ENCODE measurements at places on chromosomes 16 and 17.

GRCh38 chr17:44997733-44998520 is 29.8 kb upstream of the C1QL1 start:
- H3K4me1 ChIP-seq = no peaks in the 10 kb centered on the region
- no peak overlapping the region for H3K27ac ChIP-seq
- peaks cover 2% of the 10 kb centered on the region for H3K27me3 ChIP-seq
- no peaks in the 10 kb centered on the region for H3K36me3 ChIP-seq
- DNase-seq = no peak
- H3K4me3 ChIP-seq = no peak overlapping the region

GRCh38 chr17:34307110-34307509 is 12.1 kb upstream of the CCL8 start:
- no peak overlapping the region for H3K27ac ChIP-seq
- no peaks in the 10 kb centered on the region for H3K4me1 ChIP-seq
- no peak for DNase-seq
- no peaks in the 10 kb centered on the region for H3K36me3 ChIP-seq
- no peak overlapping the region for H3K4me3 ChIP-seq

- H3K27me3 ChIP-seq = no peaks in the 10 kb centered on the region
- no peaks in the 10 kb centered on the region for H3K36me3 ChIP-seq
- H3K27ac ChIP-seq = no peak overlapping the region
- DNase-seq = no peak
- H3K4me1 ChIP-seq = peaks cover 16% of the 10 kb centered on the region
Measured at GRCh38 chr17:20994779-20995149, 48.0 kb downstream of the USP22 start.

DNA sequence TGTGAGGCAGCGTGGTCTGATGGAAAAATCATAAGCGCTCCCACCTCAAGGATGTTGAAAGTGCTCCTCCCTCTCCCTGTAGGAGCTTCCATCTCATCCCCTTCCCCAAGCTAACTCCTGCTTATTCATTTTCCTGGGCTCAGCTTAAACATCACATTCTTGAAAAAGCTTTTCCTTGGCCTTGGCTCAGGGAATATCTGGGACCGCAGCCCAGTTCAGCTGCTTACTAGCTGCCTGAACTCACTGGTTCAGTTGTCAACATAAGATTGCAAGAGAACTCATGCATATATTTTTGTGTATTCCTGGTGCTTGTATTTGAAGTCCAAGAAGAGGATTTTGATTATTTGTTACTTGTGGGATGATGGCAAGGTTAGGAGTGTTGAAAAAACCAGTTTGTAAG is 91.5 kb downstream of the UTP18 start:
- H3K4me3 ChIP-seq = no peak overlapping the region
- no peaks in the 10 kb centered on the region for H3K27me3 ChIP-seq
- no peak for DNase-seq

DNA sequence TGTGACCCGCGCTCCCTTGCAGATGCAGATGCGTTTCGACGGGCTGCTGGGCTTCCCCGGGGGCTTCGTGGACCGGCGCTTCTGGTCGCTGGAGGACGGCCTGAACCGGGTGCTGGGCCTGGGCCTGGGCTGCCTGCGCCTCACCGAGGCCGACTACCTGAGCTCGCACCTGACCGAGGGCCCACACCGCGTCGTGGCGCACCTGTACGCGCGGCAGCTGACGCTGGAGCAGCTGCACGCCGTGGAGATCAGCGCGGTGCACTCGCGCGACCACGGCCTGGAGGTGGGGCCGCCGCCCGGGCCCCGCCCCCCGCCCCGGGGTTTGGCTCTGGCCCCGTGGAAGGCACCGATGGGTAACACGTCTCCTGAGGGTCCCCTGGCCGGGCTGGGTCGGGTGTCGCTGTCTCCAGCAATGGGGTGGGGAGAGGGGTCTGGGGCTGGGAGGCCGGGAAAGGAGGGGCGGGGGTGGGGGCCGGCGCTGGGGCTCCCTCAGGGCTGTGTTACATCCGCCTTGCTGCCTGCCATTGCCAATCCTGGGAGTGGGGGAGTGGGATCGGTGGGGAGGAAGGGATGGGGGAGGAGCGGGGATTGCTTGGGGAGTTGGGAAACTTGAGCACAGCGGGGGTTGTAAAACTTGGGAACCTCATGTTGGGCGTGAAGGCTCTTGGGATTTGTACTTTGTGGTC is 737 bp downstream of the NUDT16L1 start:
- peak; percentile 66 for DNase-seq
- peak overlapping the region; percentile 93 for H3K27ac ChIP-seq
- peak overlapping the region; percentile 79 for H3K4me3 ChIP-seq
- peaks cover 14% of the 10 kb centered on the region for H3K4me1 ChIP-seq
- H3K36me3 ChIP-seq = peaks cover 9% of the 10 kb centered on the region

DNA sequence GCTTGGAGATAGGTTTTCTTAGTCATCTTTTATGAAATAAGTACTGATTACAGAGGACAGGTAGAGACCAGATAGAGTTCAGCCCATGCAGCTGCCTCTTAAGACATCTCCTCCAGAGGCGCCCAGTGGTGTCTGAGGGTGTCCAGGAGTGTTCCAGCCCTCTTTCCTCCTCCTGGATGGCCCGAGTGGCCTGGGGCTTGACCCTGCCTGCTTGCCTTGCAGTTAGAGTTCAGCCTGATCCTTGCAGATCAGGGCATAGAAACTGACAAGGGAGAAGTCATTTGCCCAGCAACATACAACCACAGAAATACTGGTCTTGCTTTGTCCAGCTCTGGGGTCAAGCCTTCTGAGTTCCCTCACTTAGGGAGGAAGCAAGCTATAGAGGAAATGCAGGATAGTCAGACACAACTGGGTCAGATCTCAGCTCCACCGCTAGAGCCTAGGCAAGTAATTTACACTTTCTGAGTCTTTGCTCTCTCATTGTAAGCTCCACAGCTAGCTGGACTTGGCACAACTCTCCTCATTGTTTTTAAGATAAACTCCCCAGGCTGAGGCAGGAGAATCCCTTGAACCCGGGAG is 3.6 kb upstream of the CCL1 start:
- no peaks in the 10 kb centered on the region for H3K4me1 ChIP-seq
- DNase-seq = no peak
- no peak overlapping the region for H3K27ac ChIP-seq
- no peak overlapping the region for H3K4me3 ChIP-seq

DNA sequence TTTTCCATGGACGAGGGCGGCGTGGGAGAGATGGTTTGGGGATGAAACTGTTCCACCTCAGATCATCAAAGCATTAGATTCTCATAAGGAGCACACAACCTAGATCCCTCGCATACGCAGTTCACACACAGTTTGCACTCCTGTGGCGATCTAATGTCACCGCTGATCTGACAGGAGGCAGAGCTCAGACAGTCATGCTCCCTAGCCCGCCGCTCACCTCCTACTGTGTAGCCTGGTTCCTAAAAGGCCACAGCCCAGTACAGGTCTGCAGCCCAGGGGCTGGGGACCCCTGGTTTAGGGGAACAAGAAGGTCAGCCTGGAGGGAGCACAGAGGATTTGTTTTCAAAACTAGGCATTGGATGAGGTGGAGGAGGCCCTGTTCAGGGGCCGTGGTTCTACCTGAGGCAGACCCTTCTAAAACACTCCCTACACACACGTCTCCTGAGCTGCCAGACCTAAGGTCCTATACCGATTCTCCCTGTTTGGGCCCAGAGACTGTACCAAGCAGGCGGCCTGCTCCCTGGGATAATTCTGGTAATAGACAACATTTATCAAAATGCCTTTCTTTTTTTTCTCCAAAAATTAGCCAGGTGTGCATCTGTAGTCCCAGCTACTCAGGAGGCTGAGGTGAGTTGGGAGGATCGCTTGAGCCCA is 38.6 kb downstream of the AXIN2 start:
- no peaks in the 10 kb centered on the region for H3K27me3 ChIP-seq
- DNase-seq = no peak
- H3K27ac ChIP-seq = peak overlapping the region; percentile 27
- no peaks in the 10 kb centered on the region for H3K36me3 ChIP-seq

DNA sequence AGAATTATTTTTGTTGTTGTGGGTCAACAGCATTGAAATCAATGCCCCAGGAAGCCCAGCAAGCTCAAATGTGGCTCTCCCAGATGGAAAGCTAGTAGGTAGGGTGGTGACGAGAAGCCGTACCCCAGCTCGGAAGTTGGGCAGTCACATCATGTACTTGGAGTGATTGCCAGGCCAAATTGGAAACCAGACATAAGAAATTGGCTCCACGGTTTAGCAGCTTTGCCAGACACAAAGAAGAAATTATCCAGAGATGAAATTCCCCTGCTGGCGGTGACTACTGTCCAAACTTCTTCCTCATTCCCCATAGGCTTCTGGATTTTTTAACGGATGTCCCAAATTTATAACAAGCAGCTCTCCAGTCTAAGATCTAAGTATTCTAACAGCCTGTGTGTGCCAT is 95.9 kb downstream of the OR1D5 start:
- no peak for DNase-seq
- H3K27ac ChIP-seq = no peak overlapping the region
- H3K4me3 ChIP-seq = no peak overlapping the region
- no peaks in the 10 kb centered on the region for H3K27me3 ChIP-seq

DNA sequence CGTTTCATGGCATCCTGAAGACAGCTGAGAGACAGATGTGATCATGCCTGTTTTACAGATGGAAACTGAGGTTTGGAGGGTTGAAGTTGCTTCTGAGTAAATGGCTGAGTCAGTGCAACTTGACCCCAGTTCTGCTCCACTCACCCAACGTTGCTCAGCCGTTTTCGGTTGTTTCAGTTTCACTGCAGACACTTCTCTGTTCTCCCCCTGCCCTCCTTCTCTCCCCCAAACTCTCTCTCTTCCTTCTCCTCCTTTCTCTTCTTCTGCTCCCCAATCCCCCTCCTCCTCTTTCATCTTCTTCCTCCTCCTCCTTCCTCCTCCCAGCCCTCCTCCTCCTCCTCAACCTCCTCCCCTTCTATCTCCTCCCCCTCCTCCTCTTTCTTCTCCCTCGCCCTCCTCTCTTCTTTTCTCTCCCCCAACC is 9.4 kb upstream of the CEP20 start:
- no peak for DNase-seq
- H3K36me3 ChIP-seq = no peaks in the 10 kb centered on the region
- H3K27ac ChIP-seq = no peak overlapping the region
- H3K4me3 ChIP-seq = no peak overlapping the region
- H3K27me3 ChIP-seq = no peaks in the 10 kb centered on the region
- no peaks in the 10 kb centered on the region for H3K4me1 ChIP-seq

GRCh38 chr16:28310796-28311195 is 18.5 kb downstream of the SBK1 start:
- no peaks in the 10 kb centered on the region for H3K36me3 ChIP-seq
- peak overlapping the region; percentile 77 for H3K27ac ChIP-seq
- no peak for DNase-seq
- no peaks in the 10 kb centered on the region for H3K27me3 ChIP-seq
- peaks cover 44% of the 10 kb centered on the region for H3K4me1 ChIP-seq

GRCh38 chr17:77817953-77818352 is 140.6 kb upstream of the TNRC6C start:
- no peak for DNase-seq
- no peaks in the 10 kb centered on the region for H3K27me3 ChIP-seq
- no peaks in the 10 kb centered on the region for H3K36me3 ChIP-seq

GRCh38 chr16:49089533-49089932 is 192.1 kb downstream of the CBLN1 start:
- H3K27me3 ChIP-seq = no peaks in the 10 kb centered on the region
- H3K4me1 ChIP-seq = no peaks in the 10 kb centered on the region
- H3K27ac ChIP-seq = no peak overlapping the region
- DNase-seq = no peak
- H3K4me3 ChIP-seq = no peak overlapping the region

- no peak overlapping the region for H3K4me3 ChIP-seq
- no peaks in the 10 kb centered on the region for H3K4me1 ChIP-seq
- H3K36me3 ChIP-seq = no peaks in the 10 kb centered on the region
Measured at GRCh38 chr17:12769981-12770380, 19.3 kb upstream of the ARHGAP44 start.

GRCh38 chr16:72427783-72428331 is 255.9 kb upstream of the PMFBP1 start:
- H3K36me3 ChIP-seq = no peaks in the 10 kb centered on the region
- H3K27ac ChIP-seq = no peak overlapping the region
- DNase-seq = no peak
- no peaks in the 10 kb centered on the region for H3K4me1 ChIP-seq

GRCh38 chr17:39812466-39812865 is 51.6 kb downstream of the IKZF3 start:
- no peaks in the 10 kb centered on the region for H3K36me3 ChIP-seq
- H3K27ac ChIP-seq = peak overlapping the region; percentile 40
- no peak for DNase-seq
- H3K4me3 ChIP-seq = no peak overlapping the region
- no peaks in the 10 kb centered on the region for H3K27me3 ChIP-seq

- no peak overlapping the region for H3K27ac ChIP-seq
- H3K36me3 ChIP-seq = no peaks in the 10 kb centered on the region
- no peaks in the 10 kb centered on the region for H3K27me3 ChIP-seq
- no peak overlapping the region for H3K4me3 ChIP-seq
- H3K4me1 ChIP-seq = no peaks in the 10 kb centered on the region
Measured at GRCh38 chr17:81039854-81040758, 5.2 kb downstream of the BAIAP2 start.

DNA sequence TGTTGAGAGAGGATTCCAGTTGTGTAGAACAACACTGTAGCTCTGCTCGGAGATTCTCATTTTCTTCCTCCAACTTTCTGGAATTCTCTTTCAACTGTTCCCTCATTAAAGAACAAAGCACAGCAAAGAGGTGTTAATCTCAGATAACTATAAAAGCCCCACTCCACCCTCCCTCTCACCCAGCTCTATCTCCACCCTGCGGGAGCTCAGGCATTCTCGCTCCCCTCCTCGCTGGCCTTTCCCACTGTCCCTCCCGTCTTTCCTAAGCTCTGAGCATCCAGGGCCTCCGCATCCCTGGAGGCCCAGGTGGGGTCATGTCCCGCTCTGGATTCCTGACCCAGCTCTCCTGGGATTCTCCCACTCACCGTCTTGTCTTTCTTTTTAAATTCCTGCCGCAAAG is 35.1 kb downstream of the DHX38 start:
- H3K4me3 ChIP-seq = no peak overlapping the region
- no peak for DNase-seq
- no peak overlapping the region for H3K27ac ChIP-seq
- no peaks in the 10 kb centered on the region for H3K4me1 ChIP-seq
- H3K36me3 ChIP-seq = no peaks in the 10 kb centered on the region

GRCh38 chr16:75087375-75087979 is 29.1 kb downstream of the LDHD start:
- H3K27ac ChIP-seq = no peak overlapping the region
- no peaks in the 10 kb centered on the region for H3K27me3 ChIP-seq
- no peak overlapping the region for H3K4me3 ChIP-seq
- no peaks in the 10 kb centered on the region for H3K4me1 ChIP-seq

GRCh38 chr16:24822542-24822941 is 23.2 kb upstream of the SLC5A11 start:
- H3K4me3 ChIP-seq = no peak overlapping the region
- no peaks in the 10 kb centered on the region for H3K27me3 ChIP-seq
- H3K4me1 ChIP-seq = no peaks in the 10 kb centered on the region
- H3K27ac ChIP-seq = no peak overlapping the region

DNA sequence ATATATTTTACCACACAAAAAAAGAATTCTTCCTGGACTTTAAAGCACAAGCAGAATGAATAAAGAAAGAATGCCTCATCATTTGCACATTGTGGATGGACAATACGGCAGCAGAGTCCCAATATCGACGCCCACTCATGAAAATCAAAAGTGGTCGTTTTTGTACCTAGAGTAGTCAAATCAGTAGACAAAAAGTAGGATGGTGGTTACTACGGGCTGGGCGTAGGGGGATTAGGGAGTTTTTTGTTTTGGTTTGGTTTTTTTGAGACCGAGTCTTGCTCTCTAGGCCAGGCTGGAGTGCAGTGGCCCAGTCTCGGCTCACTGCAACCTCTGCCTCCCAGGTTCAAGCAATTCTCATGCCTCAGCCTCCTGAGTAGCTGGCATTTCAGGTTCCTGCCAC is 8.6 kb upstream of the CENPV start:
- no peak for DNase-seq
- no peak overlapping the region for H3K4me3 ChIP-seq
- H3K27me3 ChIP-seq = no peaks in the 10 kb centered on the region
- H3K27ac ChIP-seq = no peak overlapping the region
- no peaks in the 10 kb centered on the region for H3K4me1 ChIP-seq
